Dermis microvascular lymphatic vessel endothelial cell (primary cell): ENCODE measurements at places on chromosomes 6 and 20. TPM values are rescaled to one million over a fixed set of nuclear protein-coding genes. Genes with fewer than 3 reads are reported as not detected.

Gene ANKEF1
- 0.76 and 1.2 TPM in 2 replicates for total RNA-seq

- no peak for DNase-seq
Observed at GRCh38 chr6:159373670-159374069, 204.5 kb downstream of the FNDC1 start.

Gene ANGPT4
- not detected in 2 replicates for total RNA-seq

DNA sequence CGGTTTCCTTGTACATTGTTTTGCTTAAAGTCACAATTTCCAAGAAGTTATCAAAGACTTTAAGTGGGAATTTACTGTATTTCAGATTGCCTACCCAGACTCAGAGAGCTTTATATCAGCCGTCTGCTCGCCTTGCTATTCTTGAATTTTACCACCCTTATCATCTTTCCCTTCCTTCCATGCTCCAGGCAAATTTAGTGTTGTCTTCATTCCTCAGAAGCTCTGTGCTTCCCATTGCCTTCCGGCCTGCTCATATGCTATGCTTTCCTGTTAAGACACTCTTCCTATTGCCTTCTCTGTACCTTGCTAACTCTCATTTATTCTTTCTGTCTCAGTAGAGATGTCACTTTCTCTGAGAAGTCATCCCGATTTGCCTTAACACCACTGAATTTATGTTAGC, 52.1 kb downstream of the CD2AP start:
- no peak for DNase-seq
